ENCODE measurements at places on chromosomes 12 and 14. TPM values are rescaled to one million over a fixed set of nuclear protein-coding genes. Genes with fewer than 3 reads are reported as not detected.
A peak's percentile ranks its signal among the peaks of the same experiment; 100 is the strongest.

DNA sequence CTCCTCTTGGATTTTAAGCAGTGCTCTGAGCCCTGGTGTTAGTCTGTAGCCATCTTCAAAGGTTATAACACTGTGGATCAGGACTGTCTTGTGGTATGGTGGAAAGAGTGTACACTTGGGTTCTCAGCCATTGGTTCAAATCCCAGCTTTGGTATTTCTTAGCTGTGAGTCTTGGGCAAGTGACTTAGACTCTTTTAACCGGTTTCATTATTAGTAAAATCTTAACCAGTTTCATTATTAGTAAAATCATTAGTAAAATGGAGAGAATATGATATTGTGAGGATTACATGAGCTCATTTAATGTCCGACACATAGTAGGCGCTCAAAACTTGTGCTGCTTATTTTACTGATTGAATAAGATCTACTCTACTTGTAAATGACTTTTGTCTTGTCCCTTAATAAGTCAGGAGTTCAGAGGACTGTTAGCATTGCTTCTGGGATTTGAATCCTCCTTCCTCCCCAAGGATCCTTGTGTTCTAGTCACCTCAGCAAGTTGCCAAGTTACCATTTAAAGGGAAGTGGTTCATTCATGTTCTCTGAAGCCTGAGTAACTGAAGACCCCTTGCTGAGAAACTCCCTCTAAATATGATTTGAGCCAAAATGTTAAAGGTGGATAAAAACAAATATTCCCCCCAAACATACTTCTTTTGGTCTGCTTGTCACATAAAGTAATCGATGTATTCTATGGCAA is 12.4 kb downstream of the TTLL5 start:
- no peak for DNase-seq

DNA sequence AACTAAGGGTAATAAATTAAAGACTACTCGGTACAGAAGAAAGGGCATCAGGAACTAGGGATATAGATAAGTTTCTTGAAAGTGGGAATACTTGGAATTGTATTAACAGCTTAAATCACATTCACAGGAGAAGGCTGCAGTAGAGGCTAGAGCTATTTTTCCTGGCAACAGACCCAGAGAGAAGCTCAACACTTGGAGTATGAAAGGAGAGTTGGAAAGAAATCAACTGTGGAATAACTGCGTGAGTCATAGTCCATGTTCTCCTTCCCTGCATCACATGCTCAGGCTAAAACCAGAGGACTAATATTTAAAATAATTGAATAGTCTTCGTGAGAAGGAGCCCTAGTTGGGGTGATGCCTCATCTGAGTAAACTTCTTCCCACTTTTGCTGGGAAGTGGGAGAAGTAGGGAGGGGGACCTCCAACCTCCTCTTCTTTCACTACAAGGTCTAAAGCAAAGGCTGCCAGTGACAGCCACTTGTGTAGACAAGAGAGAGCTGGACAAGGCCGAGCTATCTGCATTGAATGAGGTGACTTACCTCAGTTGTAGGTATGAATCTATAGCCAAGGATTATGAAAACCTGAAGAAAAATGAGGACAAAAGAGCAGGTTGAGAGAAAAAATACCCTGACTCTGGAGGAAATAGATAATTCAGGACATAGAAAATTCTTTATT is 32.7 kb downstream of the DYRK2 start:
- DNase-seq = no peak

DNA sequence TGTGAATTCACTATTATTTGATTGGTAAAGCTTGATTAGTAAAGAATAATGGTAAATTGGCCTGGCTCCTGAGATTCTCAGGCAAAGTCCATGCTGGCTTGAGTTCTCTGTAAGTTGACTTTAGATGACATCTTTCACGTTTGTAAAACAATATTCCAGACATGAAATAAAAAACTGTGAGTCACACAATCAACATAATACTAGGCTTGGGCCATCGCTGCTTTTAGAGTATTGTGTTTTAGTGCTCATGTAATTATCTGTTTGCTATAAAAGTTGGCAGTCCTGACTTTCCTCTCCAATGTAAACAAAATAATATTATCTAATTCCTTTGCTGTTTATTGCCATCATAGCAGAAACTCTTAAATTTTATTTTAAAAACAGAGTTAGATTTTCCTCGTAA is 3.9 kb upstream of the TBC1D30 start:
- no peak for DNase-seq

GRCh38 chr12:15757553-15758255 is 31.5 kb downstream of the EPS8 start:
- DNase-seq = peak; percentile 65

DNA sequence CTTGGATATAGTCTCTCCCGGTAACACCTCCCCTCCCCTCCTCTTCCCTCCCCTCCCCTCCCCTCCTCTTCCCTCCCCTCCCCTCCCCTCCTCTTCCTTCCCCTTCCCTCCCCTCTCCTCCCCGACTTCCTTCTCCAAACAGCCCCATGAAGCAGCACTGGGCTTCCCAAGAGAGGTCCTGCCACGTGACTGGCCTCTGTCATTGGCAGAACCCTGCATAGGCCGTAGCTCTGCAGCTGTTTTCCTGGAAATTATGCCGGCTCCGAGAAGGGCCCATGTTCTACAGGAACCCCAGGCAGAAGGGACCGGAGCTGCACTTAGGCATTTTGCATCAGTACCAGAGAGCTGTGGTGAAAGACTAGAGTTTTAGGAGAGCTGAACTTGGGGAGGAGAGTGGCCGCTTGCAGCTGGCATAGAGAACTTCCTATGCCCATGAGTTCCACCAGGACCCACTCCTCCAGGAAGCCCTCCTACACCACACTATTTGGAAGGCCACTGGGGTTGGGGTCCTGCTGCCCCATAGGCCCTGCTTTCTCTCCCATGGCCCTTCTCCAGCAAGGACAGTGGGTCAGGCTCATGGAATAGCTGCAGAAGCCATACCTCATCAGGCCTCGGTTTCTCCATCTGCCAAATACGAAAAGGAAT is 5.1 kb upstream of the TNFAIP2 start:
- DNase-seq = peak; percentile 86

DNA sequence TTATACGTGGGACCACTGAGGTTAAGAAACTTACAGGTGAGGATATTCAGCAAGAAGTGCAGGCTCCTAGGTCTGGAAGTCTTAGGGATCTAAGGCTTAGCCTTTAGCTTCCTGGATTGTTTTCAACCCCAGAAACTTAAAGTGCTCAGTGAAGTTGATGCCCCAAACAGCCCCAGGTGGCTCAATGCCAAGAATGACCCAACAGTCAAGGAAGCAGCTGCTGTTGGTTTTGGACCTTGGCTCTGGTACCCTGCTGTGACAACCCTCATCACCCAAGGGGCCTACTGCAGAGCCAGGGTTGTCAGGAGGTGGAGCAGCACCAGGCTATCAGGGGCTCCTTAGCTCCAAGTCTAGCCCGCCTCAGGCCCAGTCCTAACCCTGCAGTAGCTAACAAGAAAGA is 36.8 kb downstream of the VDR start:
- DNase-seq = no peak

- no peak for DNase-seq
Observed at GRCh38 chr12:40312982-40313576, 88.3 kb downstream of the LRRK2 start.

GRCh38 chr12:57218030-57218853 is 1.6 kb downstream of the NXPH4 start:
- no peak for DNase-seq

- no peak for DNase-seq
Observed at GRCh38 chr12:121330692-121331091, 21.5 kb downstream of the ANAPC5 start.

- DNase-seq = no peak
Observed at GRCh38 chr14:101109347-101109638, 205.8 kb upstream of the RTL1 start.

DNA sequence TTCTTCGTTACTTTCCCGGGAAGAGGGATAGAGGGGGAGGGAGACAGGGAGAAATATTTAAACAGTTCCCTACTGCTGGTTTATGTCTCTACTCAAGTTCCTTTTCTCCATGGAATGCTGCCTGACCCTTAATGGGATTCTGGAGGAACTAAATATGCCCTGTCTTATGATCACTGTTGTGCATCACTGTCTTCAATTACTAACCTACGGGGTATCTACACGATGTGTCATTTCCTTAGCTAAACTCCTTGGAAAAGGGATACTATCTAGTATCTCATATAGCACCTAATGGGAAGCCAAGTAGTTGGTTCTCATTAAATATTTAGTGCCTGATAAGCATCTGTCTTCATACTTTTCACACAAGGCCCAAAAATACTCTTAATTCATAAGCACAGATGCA is 37.5 kb upstream of the FBLN5 start:
- DNase-seq = no peak

DNA sequence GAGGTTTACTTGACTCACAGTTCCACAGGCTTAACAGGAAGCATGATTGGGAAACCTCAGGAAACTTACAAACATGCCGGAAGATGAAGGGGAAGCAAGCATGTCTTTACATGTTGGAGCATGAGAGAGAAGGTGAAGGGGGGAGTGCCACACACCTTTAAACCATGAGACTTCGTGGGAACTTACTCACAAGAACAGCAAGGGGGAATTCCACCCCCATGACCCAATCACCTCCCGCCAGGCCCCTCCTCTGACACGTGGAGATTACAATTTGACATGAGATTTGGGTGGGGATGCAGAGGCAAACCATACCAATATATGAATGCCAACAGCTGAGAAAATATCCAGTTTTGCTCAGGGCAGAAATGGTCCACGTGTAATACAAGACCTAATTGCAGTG is 518.6 kb downstream of the VRK1 start:
- DNase-seq = no peak

DNA sequence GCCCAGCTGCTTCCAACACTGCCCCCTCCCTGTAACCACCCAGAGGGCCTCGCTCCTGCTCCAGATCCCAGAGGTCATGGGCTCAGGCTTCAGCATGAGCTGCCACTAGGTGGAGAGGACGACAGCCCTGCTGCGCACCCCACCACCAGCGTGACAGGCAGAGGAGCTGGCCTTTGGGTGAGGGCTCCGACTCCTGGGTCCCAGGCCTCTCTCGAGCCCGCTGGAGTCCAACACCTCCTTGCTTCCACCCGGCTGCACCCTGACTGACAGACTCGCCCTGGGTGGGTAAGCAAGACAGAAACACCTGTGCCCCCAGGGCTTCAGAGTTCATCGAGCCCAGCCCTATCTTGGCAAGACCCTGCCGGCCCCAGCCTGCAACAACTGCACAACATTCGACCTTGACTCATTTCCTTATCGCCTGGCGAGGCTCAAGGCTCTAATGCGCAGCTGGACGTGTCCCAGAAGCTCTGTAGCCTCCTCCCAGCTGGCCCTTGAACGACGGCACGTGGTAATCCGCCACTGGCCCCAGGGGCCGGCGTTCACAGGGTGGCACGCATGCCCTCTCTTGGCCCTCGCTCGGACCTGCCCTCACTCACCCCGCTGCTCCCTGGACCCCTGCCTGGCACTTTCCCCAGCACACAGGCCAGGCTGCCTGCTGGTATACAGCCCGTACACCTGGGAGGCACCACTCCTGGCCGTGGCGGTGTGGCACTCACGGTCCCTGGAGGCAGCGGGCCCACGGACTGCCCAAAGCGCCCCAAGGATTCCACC is 28.0 kb downstream of the VPS37B start:
- DNase-seq = no peak

- DNase-seq = no peak
Observed at GRCh38 chr12:105109465-105110212, 2.1 kb downstream of the WASHC4 start.

GRCh38 chr12:132593938-132594358 is 16.4 kb downstream of the LRCOL1 start:
- peak; percentile 79 for DNase-seq

DNA sequence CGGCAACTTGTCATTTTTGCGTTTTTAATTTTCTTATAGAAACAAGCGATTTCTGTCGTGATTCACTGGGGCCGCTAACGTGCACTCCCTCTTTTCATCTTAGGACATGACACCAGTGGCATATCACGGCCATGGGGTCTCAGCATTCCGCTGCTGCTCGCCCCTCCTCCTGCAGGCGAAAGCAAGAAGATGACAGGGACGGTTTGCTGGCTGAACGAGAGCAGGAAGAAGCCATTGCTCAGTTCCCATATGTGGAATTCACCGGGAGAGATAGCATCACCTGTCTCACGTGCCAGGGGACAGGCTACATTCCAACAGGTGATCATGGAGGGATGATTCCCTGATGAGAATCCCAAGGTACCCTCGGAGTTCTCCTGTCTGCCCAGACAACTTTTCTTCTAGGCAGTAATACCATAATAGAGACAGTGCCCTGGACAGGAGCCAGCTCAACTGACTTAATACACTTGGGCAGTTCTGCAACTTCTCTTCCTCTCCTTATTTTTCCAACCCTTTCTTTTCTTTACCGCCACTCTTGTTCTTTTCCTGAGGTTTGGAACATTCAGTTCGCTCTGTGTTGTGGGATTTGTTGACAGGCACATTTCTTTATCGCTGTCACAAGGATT is 821 bp downstream of the TMEM106C start:
- peak; percentile 68 for DNase-seq

GRCh38 chr12:52745554-52745953 is 31.6 kb downstream of the KRT76 start:
- no peak for DNase-seq

GRCh38 chr12:66035288-66035966 is 95.1 kb downstream of the LLPH start:
- DNase-seq = no peak

DNA sequence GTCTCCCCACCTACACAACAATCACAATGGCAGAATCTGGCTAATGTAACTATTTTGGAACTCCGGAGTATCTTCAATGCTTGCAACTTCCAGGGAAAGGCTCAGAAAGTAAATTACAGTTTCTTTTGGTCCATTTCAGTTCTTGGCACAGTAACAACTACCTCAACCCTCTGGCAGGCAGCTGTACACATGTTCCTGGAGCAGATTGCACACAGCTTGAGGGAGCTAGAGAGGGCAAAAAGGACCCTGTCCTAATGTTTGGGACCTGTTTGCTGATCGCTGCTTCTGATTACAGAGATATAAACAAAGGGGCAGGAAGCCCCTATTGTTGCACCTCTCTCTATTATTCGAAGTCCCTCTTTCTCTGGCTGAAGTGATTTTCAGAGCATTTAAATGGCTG is 35.2 kb upstream of the SLC38A1 start:
- DNase-seq = no peak

- no peak for DNase-seq
Observed at GRCh38 chr12:40635141-40635731, 57.0 kb upstream of the CNTN1 start.

The MFAP5 gene
- 22.1 TPM for total RNA-seq

The KERA gene
- total RNA-seq = not detected

The KCNJ8 gene
- total RNA-seq = 25.4 TPM

The ZNF219 gene
- total RNA-seq = 66.6 TPM

The SMCO2 gene
- not detected for total RNA-seq

The RIPK3 gene
- 1.9 TPM for total RNA-seq

The EIF2B2 gene
- 35.3 TPM for total RNA-seq

The TAS2R9 gene
- total RNA-seq = not detected

The TAPBPL gene
- 14.5 TPM for total RNA-seq

The EXOC3L4 gene
- total RNA-seq = not detected

Measured in right atrium auricular region (tissue), 2 donors.